ENCODE measurements at places on chromosomes 5 and 9.

GRCh38 chr5:115624994-115625393, 842 bp downstream of the TMED7 start:
- DNase-seq = no peak

GRCh38 chr9:116156621-116157314, 3.2 kb downstream of the PAPPA start:
- no peak for DNase-seq

DNA sequence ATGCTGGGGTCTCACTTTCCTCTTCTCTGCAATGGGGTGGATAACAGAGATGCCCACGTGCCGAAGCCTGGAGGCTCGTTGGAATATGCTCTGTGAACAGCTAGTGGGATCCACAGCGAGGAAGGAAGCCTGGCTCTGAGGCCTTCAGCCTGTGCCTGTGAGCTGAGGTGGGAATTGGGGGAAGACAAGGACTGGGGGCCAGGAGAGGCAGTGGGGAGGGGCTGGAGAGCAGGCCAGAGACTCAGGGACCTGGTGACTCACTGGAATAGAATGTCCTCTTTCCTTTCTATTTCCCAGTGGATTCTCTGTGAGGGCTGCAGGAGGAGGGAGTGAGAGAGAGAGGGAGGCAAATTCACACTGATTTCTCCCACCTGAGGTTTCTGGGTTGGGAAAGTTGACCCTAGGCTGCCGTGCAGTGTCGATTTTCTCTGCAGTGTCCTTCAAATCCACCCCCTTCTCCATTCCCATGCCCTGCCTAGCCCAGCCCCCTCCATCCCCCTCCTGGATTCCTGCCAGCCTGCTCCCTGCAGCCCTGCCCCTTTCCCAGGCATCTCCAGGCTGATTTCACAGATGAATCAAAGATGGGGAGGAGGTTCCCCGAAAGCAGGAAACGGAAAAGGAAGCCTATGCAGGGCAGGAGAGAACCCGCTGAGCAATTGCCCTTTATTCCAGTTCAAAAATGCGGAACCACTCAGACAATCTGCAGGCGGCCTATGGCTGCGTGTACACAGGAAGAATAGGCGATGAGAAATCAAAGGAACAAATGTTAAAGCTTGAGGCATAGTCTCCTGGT, 1.4 kb upstream of the SPAAR start:
- DNase-seq = peak; percentile 12

- DNase-seq = no peak
Observed at GRCh38 chr9:89304834-89305188, 6.2 kb upstream of the CKS2 start.

DNA sequence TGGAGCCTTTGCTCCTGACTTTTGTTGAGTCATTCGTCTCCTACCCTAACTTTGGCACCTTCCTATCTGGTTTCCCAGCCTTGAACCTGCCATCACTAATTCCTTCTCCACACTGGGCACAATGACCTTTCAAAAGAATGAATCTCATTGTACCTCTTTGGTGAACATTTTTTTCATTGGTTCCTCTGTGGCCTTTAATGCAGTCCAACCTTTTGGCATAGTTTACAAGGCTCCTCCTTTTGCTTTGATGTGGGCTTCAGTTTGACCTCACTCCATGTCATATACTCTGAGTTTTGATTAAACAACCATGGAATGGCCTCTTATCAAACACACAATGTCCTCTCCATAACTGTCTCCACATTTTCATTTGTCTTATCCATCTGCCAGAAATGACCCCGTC, 14.5 kb upstream of the ROPN1L start:
- no peak for DNase-seq

DNA sequence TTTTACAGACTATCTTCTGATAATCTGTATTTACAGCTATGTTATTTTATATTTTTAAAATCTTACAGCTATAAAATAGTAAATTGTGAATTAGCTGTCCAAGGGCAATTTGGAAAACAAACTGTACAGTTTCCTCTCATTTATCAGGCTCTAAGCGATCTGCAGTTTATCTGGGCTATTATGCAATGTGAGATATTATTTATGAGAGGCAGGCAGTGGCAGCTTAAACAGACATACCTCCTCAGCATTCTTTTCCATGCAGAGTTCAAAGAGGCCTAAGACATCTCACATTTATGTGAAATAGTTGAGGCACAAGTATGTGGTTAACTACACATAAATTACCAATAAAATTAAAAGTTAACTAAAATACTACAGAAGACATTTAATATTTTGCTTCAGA, 10.2 kb downstream of the NIPSNAP3B start:
- DNase-seq = no peak

- no peak for DNase-seq
Observed at GRCh38 chr5:168899673-168900072, 320.5 kb upstream of the PANK3 start.

DNA sequence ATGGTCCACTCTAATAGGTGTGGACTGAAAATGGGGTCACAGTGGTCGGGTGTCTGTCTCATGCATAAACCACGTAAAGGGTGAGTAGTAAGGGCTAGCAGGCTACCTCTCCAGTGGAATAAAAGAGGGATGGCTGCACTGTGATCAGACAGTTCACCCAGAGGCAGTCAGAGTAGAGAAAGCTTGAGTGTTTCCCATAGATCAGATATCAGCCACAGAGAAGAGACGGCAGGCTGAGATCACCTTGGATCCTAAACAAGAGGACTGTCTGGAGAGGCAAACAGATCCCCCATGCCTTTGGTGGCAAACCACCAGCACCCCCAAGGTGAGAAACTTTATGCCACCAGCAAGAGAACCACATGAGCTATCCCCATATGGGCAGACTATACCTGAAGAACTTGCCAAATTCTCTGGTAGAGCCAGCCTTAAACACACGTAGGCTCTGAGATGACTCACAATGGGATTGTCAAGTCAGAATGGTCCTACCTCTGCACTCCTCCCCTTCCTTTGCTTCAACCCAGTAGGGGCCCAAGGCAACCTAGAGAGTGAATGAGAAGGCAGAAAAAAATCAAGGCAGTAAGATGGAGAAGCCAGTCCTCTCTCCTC, 205.2 kb upstream of the MAP3K1 start:
- DNase-seq = no peak

DNA sequence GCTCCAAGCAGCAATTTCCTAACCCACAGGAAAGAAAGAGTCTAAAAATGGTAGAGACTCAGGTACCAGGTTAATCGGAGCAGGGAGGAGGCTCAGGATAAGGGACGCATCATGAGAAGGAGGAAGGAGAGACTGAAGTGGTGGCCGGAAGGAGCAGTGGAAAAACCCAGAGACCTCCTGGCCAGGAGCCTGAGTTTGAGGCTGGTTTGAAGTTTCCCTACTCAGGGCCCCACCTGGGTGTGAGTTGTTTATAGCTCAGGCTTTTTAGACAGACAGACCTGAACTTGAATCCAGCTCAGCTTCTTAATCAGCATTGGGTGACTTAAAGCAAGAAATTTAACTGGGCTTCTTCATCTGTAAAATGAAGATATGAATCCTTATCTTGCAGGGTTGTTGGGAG, 11.9 kb upstream of the AQP7 start:
- DNase-seq = no peak

DNA sequence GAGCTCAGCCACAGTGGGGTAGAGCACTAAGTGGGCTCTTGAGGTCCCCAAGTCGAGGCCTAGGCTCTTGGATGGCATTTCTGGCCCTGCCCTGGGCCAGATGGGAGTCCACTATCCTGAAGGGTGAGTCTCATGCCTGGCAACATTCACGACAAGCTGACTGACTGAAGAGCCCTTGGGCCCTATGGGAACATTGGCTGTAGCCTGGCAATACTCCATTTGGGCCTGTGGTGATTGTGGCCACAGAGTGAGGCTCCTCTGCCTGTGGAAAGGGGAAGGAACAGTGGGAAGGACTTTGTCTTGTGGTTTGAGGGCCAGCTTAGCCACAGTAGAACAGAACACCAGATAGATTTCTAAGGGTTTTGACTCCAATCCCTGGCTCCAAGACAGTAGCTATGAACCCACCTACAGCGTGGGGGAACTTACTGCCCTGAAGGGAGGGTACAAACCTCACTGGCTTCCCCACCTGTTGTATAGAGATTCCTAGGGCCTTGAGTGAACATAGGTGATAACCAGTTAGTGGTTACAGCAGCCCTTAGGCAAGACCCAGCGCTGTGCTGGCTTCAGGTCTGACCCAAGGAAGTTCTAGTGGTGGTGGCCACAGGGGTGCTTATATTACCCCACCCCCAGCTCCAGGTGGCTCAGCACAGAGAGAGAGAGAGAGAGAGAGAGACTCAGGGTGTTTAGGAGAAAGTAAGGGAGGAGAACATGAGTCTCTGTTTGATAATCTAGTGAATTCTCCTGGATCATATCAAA, 72.4 kb downstream of the KIAA0825 start:
- DNase-seq = no peak

GRCh38 chr5:14595189-14595588, 13.6 kb downstream of the OTULINL start:
- peak; percentile 20 for DNase-seq

GRCh38 chr5:173293817-173294672, 34.2 kb downstream of the STC2 start:
- peak; percentile 47 for DNase-seq

DNA sequence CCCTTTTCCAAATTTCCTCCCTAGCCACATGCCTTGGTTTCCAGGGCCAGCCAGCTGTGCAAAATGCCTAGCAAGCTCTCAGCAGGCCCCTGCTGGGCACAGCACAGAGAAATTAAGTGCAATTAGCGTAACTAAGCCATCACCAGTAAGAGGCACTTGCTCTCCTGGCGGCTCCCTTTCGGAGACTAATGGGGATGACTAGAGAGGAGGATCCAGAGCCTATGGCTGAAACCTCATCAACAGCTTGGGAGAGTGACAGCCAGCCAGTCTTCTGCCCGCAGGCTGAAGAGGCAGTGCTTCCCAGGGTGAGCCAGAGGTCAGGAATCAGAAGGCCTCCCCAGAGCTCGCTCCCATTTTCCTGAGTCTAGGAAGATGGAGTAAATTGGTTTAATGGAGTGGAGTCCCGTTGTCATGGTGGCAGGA, 108.4 kb downstream of the KCNIP1 start:
- no peak for DNase-seq

DNA sequence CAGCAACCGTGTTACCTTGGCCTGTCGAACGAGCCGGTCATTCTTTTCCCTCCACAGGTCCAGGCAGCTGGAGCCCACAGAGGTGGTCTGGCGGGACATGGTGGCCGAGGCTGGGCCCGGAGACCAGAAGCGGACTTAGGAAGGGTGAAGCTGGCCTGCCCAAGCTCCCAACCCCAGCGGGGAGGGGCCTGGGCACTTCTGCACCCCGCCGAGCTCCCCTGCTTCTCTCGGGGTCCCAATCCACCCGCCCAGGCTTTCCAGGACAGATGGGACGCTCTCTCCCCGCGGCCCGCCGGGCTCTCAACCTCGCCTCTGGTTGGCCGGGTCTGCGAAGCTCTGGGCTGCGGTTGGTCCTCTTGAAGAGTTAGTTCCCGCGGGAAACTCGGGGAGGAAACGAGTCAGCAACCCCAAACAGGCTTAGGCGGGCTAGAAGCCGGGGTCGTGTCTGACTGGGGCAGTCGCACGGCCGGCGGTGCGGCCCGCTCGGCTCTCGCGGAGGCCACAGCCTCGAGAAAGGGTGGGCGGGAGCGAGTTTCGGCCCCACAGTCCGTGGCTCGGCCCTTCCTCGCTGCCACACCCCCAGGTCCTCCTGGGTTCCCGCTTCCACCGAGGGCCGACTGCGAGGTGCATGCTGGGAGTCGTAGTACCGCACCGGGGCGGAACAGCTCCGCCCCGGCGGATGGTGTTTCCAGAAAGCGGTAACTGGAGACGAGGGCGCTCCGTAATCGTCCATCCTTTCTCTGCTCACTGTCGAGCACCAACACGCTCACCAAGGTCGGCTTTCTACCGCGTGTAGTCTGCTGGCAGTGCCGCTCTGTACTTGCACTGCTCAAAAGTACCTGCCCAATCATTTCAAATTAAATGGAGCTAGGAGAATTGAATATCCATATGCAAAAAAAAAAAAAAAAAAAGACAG, at the start of gene FANCG:
TSS of gene FANCG (minus strand) at position 517 of the 916 bp plus-strand sequence. CDS start at position 99, 418 bp downstream.
- peak; percentile 82 for DNase-seq

DNA sequence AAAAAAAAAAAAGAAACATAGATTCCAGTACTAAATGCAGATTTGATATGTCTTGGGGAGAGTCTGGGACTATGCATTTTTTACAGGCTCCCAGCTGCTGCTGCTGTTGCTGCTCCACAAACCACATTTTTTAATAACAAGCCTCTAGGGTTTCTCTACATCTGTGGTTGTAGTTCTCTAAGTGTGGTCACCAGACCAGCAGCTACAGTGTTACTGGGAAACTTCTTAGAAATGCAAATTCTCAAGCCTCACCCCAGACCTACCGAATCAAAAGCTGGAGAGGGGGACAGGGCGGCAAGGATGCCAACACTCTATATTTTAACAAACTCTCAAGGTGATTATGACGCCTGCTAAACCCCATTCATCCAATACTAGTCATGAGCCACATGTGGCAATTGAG, 293.4 kb upstream of the PTGER4 start:
- DNase-seq = peak; percentile 42

DNA sequence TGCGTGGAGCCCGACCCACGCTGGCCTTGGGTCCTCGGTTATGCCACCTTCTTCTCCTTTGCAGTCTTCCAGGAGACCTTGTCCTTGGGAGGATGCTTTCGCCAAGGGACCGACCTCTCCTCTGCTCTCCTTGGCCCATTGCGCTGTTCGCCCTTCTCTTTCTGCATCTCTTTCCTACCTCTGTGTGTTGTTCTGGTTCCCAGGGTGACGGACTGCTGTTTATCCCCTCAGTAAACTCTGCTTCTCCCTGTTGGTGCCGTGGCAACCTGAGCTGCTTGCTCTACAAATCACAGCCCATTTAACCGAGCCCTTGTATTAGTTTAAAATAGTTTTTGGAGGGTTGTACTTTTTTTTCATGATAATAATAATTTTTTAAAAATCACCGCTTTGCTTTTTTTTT, 97.9 kb downstream of the DAPK1 start:
- no peak for DNase-seq

DNA sequence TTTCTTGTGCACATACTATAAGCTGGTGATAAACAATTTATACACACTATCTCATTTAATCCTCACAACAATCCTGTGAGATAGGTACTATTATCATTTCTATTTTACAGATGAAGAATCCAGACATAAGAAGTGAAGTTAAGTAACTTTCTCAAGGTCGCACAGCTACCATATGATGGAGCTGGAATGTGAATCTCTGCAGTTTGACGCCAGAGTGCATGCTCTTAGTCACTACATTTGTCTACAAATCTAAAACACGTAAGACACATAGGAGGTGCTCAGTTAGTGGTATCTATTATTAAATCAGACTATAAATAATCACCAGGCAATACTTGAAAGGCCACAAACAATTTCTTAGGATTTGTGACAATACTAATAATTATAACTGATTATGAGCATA, 45.0 kb upstream of the CDKN2B start:
- DNase-seq = no peak

Measured in CD4-positive, alpha-beta T cell treated with Interleukin-1 beta for 1 hour (primary cell).